ENCODE measurements at places on chromosomes 5 and 9.

DNA sequence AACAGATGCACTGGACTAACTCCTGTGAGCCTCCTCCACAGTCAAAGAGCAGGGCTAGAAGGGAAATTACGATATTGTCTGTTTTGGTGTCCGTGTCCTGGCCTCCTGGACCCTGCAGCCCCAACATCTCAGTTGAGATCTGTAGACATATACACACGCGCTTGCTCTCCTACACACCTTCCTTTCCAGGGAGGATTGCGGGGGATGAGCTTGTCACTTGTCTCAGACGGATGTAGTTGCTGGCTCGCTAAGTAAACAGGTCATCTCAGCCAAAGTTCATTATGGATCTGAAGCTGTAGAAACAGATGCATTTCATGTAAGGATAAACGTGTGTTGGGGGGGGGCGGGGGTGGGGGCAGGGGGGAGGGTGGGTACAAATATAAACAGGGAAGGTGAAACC, 549.3 kb downstream of the CCDC171 start:
- DNase-seq = no peak

- DNase-seq = peak; percentile 75
Observed at GRCh38 chr9:109329638-109330258, 8.9 kb upstream of the EPB41L4B start.

DNA sequence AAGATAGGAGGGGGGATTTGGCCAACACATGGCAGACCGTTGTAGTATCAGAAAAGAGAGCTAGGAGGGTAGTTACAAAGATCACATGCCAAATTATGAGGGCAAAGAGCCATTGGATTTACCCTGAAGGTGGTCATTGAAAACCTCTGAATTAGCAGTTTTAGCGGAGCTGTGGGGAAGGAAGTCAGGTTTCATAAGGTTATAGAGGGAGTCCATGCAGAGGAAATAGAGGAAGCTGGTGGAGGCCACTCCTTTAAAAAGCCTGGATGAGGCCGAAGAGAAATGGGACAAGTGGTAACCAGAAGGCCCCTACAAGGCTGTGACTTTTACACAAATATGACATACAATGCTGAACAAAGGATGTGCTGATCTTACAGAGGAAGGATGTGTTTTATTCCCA, 13.2 kb downstream of the DOCK8 start:
- DNase-seq = no peak

DNA sequence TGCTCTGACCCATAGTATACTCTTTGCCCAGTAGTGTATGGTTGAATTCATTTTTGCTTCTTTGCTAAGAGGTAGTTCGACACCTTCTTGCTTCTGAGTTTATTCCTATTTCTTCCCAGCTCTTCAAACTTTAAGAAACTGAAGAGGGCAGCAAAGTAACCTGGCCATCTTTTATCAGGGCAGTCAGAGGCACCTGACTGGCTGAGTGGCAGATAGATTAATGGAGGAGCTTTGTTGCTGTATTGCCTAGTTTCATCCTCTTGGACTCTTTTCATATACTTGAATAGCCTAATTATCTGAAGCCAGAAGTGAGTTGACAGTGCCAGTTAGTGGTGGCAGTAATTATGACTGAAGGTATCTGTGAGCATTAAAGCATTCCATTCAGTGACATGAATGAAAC, 82.5 kb downstream of the UHRF2 start:
- no peak for DNase-seq

DNA sequence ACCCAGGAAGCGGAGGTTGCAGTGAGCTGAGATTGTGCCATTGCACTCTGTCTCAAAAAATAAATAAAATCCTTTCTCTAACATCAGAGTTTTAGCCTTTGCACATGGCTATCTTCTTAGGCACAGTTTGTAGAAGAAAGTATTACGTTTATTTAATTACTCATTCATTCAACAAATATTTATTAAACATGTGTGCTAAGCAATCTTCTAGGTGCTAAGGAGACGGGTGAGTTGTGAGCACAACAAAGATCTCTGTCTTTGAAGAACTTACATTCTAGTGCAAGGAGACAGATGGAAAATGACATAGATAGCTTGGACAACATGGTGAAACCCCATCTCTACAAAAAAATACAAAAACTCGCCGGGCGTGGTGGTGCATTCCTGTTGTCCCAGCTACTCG, 122.3 kb upstream of the MYO10 start:
- no peak for DNase-seq

DNA sequence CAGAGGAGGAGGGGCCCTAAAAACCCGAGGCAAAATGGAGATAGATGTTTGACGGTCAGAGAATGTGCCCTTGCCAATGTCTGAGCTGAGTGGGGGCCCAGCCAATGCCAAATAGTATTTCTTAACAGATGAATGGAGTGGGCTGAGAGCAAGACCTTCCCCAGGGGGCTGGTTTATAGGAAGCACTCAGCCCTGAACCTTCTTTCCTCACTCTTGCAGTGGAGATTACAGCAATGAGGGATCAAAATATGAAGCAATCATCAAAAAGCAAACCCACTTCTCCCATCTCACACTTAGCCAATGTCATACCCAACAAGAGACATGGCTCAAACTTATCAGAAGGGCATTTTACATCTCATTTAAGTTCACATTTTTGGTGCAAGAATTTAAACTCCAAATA, 350.3 kb downstream of the GADD45G start:
- no peak for DNase-seq

- no peak for DNase-seq
Observed at GRCh38 chr9:128416432-128417019, 4.1 kb upstream of the CERCAM start.

- DNase-seq = no peak
Observed at GRCh38 chr9:94916956-94917355, 190.5 kb downstream of the AOPEP start.

DNA sequence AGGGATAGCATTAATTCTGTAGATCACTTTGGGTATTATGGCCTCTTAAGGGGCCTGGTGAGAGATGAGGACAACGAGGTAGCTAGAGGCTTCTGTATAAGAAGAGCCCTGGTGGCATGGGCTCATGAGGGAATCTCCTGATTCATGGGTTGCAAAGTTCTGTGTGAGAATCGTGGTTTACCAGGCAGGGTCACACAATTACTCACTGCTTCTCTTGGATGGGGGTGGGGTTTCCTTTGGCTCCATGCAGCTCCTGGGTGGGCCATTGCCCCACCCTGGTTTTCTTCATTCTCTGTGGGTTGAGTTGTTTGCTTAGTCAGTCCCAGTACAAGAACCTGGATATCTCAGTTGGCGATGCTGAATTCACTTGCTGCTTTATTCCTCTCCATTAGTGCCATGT, 30.9 kb upstream of the TNFSF15 start:
- no peak for DNase-seq

DNA sequence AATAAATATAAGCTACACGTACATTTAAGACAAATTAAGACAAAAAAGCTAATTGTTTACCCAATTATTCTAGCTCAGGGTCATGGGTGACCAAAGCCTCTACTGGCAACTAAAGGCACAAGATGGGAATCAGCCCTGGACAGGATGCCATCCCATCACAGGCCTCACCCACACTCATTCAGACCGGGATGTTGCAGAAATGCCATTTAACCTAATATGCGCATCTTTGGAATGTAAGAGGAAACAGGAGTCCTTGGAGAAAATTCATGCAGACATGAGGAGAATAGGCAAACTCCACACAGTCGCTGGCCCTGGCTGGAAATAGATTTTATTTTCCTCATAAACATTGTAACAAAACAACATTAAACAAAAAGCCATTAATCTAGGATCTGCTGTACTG, 2003.8 kb upstream of the CDH9 start:
- DNase-seq = no peak

DNA sequence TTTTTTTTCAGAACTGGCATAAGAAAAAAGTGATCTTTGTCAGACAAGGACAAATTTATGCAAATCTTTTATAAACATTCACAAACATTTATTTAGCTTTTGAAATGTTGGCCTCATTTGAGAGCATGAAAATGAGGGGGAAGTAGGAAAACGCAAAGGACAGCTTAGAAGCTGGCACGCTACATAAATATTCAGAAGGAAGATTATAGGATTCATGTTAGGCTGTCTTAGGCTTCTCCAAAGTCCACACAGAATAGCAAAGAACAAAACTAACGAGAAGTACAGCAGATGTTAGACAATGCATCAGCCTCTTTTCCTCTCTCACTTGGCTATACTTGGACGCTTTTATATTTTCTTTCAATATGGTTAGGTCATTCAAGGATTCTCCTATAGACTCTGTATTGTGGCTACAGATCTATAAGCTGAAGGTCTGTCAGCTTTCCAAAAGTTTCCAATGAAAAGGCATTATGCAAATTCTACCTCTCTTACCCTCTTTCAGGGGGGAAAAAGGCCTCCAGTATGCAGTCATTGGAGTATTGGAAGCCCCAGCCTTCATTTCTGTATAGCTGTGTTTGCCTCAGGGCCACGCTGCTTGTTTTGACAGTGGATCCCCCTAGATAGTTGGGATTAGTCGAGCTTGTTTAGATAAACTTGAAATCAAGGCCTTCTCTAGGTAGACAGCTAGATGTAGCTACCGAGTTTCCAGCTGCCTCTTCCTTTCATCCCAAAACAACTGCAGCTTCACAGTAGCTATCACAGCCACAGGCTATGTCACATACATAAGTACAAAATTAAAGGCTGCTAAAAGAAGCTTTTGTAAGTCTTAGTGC, 153.0 kb downstream of the DENND1A start:
- DNase-seq = no peak

GRCh38 chr5:149210968-149211490, 60.6 kb upstream of the AFAP1L1 start:
- DNase-seq = no peak

DNA sequence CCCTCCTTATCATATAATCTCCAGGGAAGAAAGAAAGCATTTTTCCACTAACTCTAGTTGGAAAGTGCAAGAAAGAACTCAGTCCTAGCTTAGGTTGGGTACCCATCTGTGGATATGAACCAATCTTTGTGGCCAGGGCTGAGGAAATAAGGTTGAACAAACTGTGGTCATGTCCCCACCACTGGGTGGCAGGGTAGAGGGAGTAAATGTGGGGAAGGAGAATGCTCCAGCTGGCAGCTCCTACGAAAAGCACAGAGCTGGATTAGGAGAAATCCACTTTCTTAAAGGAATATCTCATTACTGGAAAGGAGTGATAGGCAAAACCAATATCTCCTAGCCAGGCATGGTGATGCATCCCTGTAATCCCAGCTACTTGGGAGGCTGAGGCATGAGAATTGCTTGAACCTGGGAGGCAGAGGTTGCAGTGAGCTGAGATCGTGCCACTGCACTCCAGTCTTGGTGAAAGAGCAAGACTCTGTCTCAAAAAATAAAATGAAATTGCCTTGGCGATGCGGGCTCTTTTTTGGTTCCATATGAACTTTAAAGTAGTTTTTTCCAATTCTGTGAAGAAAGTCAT, 175.1 kb downstream of the CCDC192 start:
- peak; percentile 63 for DNase-seq

DNA sequence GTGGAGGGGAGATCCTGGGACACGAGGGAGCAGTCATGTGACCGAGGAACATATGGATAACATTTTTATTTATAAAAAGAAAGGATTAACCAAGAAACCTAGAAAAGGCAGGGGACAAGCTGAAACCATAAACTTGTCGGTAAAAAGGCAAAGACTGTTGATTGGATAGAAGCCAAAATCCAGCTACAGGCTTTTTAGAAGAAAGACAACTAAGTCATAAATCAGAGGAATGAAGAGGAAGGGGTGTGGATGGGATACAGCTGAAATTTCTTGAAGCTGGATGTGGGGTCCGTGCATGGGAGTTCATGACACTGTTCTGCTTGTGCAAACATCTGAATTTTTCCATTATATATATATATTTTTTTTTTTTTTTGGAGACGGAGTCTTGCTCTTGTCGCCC, 110.7 kb upstream of the PHYKPL start:
- no peak for DNase-seq

- no peak for DNase-seq
Observed at GRCh38 chr9:10649076-10649475, 36.3 kb upstream of the PTPRD start.

DNA sequence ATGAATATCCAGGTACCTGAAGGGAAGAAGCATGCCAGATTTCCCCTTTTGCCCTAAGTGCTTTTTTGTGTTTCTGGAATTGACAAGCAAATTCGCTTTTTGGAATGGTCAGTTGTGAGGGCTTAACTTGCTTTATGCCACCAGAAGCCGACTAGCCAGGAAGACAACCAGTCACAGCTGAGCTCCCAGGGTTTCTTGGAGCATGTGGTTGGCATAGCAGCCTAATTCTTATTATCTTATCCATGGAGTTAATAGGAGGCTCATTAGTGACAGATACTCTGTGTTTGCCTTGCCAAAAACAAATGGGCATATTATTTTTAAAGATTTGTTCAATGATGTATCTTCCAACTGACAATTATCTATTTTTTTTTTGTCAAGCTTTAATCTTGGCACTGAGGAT, 500.7 kb downstream of the PTPRD start:
- DNase-seq = no peak

DNA sequence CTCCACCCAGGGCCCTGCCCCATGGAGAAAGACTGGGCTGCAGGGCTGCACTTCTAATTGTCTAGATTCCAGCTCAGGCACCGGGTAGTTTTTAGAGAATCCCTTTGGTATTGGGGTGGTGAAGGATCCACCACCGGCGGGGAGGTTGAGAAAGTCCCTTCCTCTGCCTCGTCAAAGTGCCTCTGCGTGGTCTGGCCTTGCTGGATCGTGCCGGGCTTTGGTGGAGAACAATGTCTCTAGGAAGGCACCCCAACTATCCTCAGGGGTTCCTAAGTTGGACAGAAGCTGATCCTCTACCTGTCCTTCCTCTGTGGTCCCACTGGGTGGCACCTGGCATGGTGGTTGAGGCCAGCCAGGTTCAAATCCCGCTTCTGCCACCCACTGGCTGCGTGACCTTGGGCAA, 7.3 kb upstream of the AMBP start:
- DNase-seq = no peak

GRCh38 chr5:79999722-80000121, 8.7 kb upstream of the MTX3 start:
- DNase-seq = no peak

DNA sequence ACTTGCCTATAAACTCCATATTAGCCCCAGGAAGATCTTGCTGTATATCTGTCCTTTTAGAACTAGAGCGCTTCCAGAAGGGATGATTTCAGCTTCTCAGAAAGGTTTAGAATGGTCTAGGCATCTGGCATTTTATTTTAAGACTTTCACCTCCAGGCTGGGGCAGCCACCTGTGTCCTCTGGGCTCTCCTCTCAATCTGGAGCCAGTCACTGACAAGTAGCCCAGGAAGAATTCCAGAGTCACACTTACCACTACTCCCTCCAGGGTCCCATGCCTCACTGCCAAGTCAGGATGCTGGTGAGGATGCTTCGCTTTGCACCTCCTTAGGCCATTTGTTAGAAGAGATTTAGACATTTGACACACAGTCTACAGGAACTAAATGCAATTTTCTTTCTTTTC, 20.8 kb downstream of the B4GALT1 start:
- no peak for DNase-seq

- DNase-seq = peak; percentile 20
Observed at GRCh38 chr9:89874351-89875321, 269.8 kb downstream of the GADD45G start.

Data from adrenal gland (tissue), 19 donors.